ENCODE measurements at places on chromosomes 2 and 18.
A peak's percentile ranks its signal among the peaks of the same experiment; 100 is the strongest.

- DNase-seq, result peak; percentile 28
Measured at GRCh38 chr2:148483665-148484064, 160.9 kb upstream of the EPC2 start.

- peak; percentile 30 for DNase-seq
Measured at GRCh38 chr2:55865096-55865835, 58.3 kb downstream of the EFEMP1 start.

- peak; percentile 70 for DNase-seq
Measured at GRCh38 chr2:16978301-16978700, 312.7 kb upstream of the CYRIA start.

DNA sequence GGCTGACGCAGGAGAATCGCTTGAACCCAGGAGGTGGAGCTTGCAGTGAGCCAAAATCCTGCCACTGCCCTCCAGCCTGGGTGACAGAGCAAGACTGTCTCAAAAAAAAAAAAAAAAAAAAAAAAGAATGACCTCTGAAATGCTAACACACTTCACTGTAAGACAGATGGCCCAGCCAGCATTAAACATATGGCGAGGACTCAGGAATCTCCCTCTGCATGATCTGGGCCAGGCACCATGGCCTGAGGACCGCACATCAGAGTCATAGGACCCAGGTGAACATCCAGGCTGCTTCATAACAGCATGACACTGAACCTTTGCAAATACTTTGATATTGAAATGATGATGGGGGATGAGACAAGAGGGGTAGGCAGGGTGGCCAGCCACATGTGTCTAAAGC, 56.1 kb upstream of the DNMT3A start:
- peak; percentile 6 for DNase-seq

DNA sequence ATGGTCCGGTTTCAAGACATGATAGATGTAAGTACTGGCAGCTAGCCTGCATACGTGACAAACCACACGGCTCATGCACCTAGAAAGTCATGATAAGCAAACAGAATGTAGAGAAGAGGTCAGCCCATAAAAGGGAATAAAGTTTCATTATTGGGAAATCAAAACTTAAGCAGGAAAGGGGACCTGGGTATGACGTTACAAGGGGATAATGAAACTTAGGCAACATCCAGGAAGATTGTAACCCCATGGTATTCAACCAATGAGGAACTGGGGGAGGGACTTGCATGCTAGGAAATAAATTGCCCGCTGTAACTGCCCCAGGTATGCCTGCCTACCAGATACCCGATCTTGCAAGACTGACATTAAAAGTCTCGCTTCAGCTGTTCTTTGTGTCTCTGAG, 1679.0 kb downstream of the SUCLG1 start:
- DNase-seq, result peak; percentile 18

DNA sequence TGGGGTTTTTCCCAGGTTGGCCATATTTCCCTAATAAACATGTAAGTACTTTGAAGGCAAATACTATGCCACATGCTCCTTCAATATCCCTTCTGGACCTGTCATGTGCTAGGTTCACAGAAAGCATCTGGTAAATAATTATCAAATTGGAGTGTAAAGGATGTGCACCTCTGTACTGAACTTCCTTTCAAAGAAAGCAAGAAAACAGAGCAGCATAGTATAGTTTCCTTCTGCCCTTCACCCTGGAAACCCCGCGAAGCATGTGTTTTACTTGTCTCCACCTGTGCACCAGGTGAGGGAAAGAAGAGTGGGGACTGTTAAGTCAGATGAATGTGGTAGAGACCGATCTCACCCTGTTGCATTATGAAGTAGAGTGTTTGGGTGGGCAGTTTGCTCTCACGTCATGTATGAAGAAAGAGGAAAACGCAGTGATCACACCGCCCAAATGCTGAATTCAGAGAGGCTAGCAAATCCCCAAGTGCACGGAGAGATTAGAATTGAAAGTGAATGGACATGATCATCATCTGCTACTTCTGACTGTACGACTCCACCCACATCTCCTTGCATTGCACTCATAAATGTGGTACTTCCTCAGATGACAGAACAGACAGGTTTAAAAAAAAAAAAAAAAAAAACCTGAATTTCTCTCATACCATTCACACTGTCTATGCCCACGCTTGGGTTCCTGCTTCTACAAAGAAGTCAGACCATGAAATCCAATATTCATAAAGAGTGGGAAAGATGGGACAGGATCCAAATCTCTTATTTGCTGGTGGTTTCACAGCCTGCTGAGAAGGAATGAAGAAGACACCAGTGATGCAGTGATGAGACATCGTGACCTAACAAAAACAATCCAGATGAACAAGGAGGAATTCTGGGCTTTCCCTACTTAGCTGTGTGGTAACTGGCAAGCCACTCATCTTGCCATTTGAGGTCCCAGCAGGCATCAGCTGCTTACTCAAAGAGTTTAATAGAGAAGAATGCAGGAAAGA, 448.6 kb downstream of the BCL11A start:
- DNase-seq, result no peak
